Stimulated activated CD4-positive, alpha-beta T cell treated with anti-CD3 and anti-CD28 coated beads, TNF-alpha, amount 100 ng/mL, for 1 hour (primary cell): ENCODE measurements at places on chromosomes 12 and 14.

GRCh38 chr12:58211211-58211610 is 269.8 kb downstream of the ATP23 start:
- DNase-seq, result no peak

- DNase-seq, result no peak
Measured at GRCh38 chr14:92585981-92586937, 72.7 kb downstream of the RIN3 start.

DNA sequence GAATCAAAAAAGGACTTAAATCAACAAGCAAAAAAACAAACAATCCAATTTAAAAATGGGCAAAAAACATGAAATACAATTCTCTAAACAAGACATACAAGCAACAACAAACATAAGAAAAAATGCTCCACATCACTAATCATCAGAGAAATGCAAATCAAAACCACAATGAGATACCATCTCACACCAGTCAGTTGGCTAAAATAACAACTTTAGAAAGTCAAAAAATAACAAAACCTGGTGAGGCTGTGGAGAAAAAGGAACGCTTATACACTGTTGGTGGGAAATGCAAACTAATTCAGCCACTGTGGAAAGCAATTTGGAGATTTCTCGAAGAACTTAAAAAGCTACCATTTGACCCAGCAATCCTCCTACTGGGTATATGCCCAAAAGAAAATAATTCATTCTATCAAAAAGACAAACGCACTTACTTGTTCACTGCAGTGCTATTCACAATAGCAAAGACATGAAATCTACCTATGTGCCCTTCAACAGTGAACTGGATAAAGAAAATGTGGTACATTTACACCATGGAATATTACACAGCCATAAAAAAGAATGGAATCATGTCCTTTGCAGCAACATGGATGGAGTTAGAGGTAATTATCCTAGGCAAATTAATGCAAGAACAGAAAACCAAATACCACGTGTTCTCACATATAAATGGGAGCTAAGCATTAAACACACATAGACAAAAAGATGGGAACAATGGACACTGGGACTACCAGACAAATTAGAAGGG is 26.9 kb downstream of the PRKD1 start:
- no peak for DNase-seq

GRCh38 chr14:32408018-32408417 is 78.9 kb downstream of the AKAP6 start:
- no peak for DNase-seq

DNA sequence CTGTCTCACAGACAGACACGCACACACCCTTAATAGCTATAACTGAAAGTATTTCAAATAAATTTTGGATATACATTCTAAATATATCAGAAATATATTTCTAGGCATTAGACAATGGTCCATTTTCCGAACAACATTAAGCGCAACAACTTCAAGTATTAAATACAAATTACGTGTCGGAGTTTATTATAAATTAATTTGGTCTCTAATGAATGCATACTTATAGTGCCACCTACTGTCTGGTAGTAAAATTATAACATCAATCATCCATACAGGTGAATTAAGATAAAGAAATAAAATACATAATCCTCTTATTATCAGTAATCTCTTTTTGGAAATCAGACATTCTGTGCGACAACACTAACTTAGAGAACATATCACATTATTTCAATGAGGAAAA is 27.2 kb upstream of the CMAS start:
- DNase-seq, result no peak

- DNase-seq, result no peak
Measured at GRCh38 chr12:5868625-5869295, 76.3 kb downstream of the ANO2 start.

DNA sequence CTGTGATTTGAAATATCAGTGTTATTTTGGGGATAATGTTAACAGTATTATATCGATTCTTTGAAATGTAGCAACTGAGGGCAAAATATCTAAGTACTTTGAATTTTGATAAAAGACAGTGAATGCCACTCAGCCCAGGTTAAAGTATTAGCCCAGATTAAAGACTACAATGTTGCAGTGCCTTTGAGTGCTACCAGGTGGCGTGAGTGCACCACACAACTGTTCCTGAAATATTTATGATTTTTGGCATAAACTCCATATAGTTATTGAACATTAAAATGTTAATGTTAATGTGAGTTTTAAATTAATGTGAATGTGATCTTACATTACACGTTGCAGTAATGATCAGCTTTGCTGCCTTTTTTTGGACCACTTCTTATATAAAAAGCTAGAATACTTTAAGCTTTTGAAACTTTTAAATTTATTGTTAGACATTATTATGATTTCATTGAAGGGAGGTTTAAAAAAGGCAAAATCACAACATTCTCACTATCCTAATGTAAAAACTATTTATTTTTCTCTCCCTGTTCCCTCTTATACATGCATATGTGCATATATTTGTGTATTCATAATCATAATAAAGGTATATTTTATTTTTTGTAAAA is 22.5 kb downstream of the MRPS35 start:
- no peak for DNase-seq

DNA sequence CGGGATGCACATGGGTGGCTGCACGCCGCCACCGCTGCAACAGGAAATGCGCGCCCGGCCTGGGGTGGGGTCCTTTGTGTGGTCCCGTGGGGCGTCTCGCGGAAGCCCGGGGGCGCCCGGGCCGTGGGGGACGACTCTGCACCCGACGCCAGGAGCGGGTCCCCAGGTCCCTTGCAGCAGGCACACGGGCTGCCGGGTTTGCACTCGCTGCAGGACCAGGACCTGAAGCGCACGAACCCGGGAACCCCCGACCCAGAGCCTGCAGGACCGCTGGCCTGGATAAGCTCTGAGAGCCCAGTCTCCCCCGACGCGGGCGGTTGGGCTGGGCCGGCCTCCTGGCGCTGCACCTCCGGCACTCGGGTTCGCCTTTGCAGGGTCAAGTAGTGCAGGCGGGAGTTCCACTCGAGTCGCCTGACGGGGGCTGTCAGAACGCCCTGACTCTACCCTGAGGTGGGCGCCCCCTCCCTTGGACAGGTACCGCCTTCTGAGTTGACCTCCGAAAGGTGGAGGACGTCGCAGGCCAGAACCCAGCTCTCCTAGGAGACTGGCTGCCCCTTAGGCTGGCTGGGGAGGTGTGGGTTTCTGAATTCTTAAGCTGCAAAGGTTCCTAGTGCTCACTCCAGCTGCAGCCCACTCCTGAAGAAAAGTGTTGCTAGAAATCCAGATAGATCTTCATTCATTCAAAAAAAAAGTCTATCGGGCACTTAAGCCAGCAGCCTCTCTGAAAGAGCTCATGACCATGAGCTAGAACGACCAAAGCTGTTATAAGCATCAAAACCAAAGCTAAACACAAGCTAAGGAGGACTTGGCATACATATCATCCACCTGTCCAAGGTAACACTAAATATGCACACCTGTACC is 68.0 kb downstream of the RNF34 start:
- DNase-seq, result no peak

DNA sequence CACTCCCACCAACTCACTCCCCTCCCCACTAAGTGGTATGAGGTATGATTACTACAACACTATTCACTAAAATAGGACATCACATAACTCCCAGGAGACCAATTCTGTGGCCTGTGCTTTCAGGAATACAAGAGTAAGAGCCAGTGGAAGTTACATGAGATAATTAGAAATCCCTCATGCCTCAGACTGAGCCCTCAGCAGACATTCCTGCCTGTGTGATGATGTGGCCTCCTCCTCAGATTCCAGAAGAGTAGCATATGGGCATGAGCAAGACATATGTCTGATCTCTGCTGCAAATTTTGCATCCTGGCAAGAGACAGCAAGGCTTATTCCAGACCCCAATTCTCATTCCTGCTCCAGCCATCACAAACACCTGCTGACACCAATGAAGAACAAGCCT is 46.0 kb upstream of the BMP4 start:
- no peak for DNase-seq

- DNase-seq, result no peak
Measured at GRCh38 chr12:526089-526488, 66.3 kb downstream of the B4GALNT3 start.

GRCh38 chr12:12811343-12811742 is 1.8 kb upstream of the DDX47 start:
- no peak for DNase-seq

DNA sequence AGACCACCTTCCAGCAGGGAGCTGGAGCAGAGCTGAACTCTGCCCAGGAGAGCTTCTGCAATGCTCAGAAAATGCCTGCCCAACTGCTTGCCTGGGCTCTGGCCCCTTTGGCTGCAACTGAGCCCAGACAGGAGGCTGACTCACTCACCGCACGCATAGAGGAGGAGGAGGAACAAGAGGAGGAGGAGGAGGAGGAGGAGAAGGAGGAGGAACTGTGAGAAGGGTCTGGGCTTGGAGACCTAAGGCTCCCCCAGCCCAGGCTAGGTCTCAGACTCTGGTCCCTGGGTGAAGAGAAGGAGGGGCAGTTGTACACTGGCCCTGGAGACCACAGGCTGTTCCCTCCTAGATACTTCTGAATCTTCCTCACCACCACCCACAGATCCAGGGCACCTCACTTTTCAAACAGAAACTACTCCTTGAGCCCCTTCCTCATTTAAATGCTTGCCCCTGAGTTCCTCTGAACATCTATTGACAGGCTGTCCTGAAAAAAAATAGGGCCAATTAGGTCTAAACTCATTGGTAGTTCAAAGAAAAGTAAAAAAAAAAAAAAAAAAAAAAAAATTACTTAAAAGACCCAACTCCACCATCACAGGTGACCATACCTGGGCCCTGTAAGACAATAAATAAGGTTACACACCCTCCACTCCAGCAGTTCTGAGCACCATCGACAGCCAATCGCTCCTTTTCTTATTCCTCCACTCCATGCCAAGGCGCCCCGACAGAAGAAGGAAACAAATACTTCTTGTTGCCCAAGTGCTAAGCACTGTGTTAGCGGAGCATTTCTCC is 674 bp downstream of the VDR start:
- peak; percentile 21 for DNase-seq

DNA sequence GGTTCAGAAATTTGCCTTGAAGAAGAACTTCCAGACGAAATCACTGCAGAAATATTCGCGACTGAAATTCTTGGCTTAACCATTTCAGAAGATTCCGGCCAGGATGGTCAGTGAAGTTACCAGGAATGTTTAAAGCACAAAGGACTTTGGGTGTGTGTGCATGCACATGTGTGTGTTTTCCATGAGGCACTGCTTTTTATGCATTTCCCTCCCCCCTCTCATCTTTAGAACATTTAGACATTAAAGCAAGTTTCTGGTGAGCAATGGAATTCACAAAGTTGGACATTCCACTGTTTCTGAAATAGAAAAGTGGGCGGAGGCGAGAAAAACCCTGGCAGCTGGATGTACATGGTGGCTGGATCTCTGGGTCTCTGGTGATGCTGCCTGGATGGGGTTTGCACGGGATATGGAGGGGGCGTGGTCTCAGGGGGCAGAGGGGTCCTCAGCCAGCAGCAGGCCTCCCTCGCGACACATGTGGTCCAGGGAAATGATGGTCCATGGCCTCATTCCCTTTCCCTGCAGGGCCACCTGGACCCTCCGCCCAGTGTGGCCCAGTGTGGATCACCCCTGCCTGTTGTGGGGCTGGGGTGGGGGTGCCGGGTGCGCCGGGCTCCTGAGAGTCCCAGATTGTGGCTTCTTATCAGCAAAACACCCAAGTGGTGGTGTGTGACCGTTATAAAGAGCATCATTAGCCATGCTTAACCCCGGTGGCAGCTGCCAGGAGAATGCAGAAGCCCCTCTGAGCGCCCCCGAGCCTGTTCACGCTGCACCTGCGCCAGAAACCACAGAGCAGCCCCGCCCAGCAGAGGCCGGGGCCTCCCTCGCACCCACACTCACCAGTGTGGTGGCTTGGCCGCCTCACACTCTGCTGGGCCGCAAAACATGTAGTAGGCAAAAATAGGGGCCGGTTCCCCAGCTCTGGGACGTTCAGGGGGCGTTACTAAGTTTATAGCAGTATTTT is 17.8 kb upstream of the BCL7A start:
- DNase-seq, result no peak

DNA sequence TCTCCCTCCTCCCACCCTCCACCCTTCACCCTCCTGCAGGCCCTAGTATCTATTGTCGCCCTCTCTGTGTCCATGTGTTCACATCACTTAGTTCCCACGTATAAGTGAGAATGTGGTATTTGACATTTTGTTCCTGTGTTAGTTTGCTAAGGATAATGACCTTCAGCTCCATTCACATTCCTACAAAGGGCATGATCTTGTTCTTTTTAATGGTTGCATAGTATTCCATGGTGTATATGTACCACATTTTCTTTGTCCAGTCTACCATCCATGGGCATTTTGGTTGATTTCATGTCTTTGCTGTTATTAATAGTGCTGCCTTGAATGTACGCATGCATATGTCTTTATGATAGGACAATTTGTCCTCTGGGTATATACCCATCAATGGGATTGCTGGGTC is 29.6 kb downstream of the C12orf71 start:
- no peak for DNase-seq

DNA sequence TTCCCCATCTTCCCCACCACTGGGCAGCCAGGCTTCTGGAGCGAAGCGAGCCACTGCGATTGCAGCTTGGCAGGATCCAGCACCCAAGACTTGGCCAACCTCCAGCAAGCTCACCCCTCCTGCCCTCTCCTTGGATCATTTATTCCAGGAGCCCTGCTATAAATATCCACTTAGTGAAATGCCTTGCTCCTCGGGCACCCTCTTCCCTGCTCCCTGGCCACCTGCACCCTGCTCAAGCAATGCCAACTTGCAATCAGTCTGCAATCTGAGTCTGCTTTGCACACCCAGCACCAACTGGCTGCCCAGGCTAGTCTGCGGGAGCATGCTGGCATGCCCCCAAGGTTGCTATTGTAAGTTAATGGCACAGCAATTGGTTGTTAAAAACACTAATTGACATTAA is 666.0 kb downstream of the MED13L start:
- DNase-seq, result no peak

DNA sequence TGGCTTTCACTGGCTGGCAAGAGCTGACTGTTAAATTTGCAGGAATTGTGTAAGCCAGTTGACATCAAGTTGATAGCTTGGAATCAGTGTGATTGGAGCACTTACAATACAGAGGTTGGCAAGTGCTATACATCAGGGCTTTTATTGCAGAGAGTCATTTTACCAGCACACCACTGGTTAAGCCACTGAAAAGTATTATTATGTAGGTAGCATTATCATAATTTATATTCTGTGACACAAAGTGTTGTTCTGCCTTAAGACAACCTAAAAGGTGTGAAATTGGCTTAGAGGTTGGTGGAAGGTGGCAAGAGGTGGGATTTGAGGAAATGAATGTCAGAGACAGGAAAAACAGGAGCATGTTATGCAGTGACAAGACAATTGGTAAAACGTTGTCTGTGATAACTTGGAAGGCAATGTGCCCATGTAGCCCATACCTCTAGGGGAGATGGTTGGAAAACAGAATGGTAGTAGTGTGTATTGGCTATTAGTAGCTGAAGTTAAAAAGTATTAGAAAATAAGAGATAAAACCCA is 172.9 kb upstream of the PRICKLE1 start:
- DNase-seq, result no peak

- no peak for DNase-seq
Measured at GRCh38 chr14:101732118-101732517, 29.4 kb upstream of the PPP2R5C start.

GRCh38 chr14:55944757-55945156 is 173.5 kb upstream of the PELI2 start:
- no peak for DNase-seq
